ENCODE measurements at places on chromosomes 16 and 17.

- DNase-seq = no peak
These were observed 7.9 kb downstream of the KCTD5 start for GRCh38 chr16:2689968-2690801.

- DNase-seq = no peak
These were observed 745 bp upstream of the ABCC1 start for GRCh38 chr16:15948532-15949209.

DNA sequence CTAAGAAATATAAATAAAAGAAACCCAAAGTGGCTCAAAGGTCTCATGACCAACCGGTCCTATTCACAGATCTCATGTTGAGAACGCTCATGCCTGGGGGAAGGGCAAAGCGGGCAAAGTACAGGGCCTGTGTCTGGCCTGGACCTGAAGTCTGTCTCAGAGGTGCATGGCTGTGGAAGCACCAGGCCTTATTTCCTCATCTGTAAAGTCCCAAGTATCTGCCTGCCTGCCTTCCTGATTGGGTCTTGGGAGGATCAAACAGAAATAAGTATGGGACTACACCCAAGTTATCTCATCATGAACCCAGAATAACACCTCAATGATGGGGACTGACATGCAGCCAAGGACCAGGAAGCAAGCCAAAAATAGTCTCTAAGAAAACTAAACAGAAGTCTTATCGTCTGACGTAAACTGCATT is 14.2 kb downstream of the AXIN2 start:
- DNase-seq = no peak

DNA sequence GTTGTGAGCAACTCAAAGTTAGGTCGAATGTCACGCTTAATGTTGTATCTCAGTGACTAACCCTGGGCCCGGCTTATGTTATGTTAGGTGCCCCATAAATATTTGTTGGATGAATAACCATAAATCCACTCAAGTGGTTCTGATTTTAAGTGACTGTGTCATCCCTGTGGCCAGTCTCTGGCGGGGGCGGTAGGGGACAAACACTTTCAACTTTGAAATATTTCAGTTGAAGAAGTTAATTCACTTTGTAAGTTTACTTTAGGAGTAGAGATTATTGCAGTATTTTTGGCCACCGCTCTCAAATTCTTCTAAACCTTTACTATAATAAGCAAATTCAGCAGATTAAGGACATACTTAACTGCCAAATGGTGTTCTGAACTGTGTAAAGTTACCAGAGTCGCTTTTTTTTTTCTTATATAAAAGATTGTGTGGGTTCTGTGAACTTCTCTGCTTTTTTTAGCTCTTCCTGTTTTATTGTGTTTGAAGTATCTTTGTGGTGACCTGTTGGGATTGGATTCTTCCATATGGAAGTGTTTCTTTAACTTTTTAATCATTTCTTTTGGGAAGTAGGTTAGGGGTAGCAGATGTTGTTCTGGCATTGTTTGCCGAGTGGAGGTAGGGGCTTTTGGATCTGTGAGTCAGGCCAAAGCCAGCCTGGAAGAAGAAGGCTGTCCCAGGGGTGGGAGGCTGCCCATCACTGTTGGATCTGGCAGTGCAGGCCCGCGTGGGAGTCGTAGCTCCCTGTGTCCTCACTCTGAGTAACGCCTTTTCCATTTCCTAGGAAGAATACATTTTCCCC is 61.4 kb upstream of the TBX2 start:
- no peak for DNase-seq

GRCh38 chr16:78990309-78990701 is 610.2 kb downstream of the MAF start:
- no peak for DNase-seq

GRCh38 chr17:64273006-64273405 is 9.9 kb upstream of the TEX2 start:
- no peak for DNase-seq
